ENCODE measurements at places on chromosomes 6 and 20.

DNA sequence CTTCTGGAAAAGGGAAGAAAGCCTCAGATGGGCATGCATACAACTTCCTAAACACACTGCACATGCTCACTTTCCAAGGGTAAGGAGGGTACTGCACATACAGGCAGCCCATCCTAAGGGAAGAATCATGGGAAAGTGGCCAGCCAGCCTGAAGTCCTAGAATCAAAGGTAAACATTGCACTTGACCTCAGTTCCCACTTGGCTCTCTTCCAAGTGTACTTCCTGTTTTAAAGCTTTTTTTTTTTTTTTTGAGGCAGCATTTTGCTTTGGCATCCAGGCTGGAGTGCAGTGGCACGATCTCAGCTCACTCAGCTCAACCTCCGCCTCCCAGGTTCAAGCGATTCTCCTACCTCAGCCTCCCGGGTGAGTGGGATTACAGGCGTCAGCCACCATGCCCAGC, 225.3 kb upstream of the EPHA7 start:
- no peak for DNase-seq

GRCh38 chr6:87718662-87719433, 16.8 kb upstream of the AKIRIN2 start:
- no peak for DNase-seq

DNA sequence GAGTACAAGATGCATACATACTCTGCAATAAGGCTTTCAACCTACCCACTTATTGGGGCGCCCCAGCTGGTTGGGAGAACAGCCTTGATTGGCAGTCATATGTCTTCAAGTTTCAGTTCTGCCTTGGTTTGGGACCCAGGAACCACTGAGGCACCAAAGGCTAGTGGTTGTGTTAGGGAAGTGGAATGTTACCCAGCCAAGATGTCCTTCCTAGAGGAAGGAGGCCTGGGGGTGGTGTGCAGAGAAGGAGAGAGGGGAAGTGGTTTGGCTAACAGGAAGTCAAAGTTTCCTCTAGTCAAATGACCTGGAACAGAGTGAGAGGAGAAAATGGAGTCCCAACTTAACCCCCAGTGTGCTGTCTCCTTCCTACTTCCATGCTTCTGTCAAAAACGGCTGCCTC, 59.4 kb downstream of the CD164 start:
- no peak for DNase-seq

DNA sequence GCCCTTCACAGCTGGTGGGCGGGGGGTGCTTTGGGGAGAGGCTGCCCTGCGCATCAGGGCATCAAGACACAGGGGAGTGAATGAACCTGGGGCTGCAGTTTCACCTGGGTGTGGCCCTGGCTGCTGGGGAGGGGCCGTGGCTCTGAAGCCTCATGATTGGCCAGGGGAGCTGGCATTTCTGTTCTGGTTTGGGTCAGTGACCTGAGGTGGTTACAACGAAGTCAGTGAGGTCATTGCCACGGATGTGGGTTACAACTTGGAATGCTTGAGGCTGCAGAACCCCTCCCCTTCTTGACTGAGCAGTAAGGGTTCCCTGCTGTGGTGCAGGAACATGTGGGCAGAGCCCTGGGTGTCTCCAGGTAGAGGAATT, 3.0 kb downstream of the TCEA2 start:
- no peak for DNase-seq

DNA sequence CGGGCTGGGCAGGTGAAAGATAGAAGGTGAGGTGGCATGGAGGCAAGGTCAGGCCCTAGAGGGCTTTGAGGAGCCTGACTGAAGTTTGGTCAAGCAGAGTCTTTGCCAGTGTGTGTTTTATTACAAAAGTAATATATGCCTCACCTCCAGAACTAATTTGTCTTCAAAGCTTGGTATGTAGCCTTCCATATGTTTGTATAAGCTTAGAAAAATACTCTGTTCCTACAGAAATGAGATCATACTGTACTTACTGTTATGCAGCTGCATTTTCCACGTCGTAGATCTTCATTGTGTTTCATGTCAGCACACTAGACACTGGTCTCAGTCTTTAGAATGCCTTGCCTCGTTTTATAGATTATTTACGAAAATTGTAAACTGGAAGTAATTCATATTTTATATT, 61.8 kb downstream of the ANKS1A start:
- DNase-seq = no peak

GRCh38 chr6:51542475-51542874, 544.9 kb downstream of the PKHD1 start:
- no peak for DNase-seq

GRCh38 chr6:100719883-100720682, 161.0 kb downstream of the ASCC3 start:
- no peak for DNase-seq

- no peak for DNase-seq
These were observed 37.0 kb downstream of the AKAP7 start for GRCh38 chr6:131172222-131172621.

- no peak for DNase-seq
These were observed 164.4 kb downstream of the TMEM242 start for GRCh38 chr6:157158897-157159296.

- DNase-seq = no peak
These were observed 96.9 kb upstream of the FOXQ1 start for GRCh38 chr6:1215023-1215422.

DNA sequence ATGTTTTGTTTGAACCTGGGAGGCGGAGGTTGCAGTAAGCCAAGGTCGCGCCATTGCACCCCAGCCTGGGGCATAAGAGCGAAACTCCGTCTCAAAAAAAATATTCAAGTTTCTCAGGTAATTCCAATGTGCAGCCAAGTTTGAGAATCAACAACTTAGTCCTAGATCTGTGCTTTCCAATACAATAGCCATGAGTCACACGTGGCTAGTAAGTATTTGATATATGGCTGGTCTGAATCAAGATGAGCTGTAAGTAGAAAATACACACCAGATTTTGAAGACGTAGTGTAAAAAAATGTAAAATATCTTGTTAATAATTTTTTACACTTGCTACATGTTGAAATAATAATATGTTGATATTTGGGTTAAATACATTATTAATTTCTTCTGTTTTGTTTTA, 35.0 kb upstream of the BTBD3 start:
- DNase-seq = no peak

DNA sequence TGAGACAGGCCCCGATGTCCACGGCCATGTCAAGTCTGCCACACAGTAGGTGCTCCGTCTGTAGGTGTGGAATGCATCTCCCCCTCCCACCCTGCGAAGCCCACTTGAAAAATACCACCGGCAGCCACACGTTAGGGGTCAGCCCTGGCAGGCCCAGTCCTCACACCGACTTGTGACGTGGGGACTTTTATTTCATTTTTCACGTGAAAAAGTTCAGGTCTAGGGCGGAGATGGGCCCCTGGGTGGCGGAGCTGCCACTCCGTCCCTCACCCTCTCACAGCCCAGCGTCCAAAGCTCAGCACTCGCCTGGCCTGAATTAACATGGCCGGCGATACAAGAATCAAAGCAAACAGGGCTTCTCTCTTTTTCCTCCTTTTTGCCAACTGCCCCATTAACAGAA, 3.8 kb upstream of the TUBB1 start:
- DNase-seq = no peak

DNA sequence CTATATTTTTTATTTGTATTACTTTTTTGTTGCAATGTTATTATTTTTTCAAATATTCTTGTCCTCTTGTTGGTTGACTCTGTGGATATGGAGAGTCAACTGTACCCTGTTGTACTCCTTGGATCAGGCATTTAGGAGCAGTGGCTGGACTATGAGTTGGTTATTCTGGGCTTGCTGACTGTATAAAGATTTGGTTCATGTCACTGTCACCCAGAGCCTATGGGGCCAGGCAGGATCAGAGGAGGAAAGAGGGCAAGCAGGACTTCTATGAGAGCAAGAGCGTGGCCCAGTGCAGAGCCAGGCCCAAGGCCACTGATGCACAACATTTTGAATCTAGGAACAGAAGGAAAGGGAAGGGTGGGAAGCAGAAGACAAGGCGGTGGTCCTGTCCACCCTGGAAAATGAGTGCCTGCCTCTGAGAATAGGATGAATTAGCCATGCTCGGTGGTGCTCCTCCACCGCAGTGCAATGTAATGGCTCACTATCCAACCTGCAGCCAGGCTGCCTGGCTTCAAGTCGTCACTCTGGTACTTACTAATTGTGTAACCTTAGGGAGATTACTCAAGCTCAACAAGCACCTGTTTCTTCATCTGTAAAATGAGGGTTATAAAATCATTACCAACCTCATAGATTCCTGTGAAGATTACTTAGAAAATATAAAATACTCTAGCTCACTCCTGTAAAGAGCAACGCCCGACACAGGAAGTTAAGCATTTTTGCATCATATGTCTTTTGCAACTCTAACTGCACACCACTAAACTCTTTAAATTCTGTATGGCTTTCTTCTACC, 192.1 kb downstream of the KCNQ5 start:
- no peak for DNase-seq

DNA sequence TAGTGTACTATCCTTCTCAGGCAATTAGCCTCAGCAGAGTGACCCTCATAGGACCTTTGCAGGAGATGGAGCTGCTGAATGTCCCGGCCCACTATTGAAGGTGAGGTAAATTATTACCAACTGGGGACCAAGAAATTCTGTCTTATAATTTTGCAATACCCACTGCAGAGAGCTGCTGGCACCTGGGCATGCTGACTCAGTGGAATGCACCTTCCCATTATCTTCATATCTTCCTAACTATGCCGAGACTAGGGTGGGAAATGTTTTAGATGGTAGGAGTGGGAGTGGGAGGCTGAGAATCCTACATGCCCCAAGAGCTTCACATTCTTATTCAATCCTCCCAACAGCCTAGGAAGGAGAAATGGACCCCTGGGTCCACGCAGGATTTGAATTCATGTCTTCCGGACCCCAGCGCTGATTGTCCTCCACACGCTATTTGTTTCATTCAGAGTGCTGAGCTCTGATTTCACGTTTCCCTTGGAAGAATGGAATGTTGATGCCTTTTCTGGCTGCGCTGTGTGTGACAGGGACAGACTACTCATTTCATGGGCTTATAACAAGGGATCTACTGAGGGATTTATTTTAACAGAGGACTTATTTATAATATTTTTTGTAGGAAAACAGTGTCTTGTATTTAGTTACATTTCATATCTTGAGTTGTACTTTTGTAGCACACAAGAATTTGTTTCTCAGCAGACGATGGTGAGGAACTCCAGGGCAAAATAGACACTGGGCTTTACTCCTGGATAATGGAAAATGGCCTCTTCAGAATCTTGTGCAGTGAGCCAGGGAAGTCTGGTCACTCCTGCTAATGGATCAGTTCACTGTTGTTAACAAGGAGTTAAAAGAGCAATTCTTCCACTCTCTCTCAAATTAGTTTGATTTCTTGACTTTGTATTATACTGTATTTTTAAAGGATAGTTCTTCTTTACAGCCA, 66.4 kb downstream of the FYN start:
- no peak for DNase-seq

- no peak for DNase-seq
These were observed 321.5 kb upstream of the MAN1A1 start for GRCh38 chr6:119671105-119671504.

GRCh38 chr6:11830105-11830504, 51.5 kb upstream of the ADTRP start:
- no peak for DNase-seq

- DNase-seq = no peak
These were observed 404.5 kb downstream of the SYNE1 start for GRCh38 chr6:152232501-152233151.

GRCh38 chr6:124823240-124824111, 138.8 kb upstream of the RNF217 start:
- no peak for DNase-seq

DNA sequence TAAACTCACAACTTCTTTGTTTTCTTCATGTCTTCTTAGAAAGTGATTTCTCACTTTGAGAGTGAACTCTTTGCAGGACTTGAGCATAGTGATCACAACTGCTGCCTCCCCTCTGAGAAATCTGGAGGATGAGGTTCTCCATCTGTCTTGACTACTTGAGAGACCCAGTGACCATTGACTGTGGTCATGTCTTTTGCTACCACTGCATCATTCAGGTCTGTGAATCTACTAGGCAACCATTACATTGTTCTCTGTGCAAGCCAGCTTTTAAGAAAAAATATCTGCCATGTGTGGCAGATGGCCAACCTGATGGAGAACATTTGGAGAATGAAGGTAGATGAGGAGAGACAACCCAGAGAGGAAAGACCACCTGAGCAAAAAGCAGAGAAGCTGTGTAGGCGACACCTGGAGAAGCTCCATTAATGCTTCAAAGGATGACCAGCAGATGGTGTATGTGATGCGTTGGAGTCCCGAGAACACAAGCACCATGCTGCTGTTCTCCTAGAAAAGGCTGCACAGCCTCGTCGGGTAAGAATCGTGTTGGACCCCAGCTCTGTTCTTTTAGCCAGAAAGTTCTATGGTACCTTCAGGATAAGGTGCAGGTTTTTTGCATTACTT, 25.1 kb upstream of the TRIM26 start:
- no peak for DNase-seq

DNA sequence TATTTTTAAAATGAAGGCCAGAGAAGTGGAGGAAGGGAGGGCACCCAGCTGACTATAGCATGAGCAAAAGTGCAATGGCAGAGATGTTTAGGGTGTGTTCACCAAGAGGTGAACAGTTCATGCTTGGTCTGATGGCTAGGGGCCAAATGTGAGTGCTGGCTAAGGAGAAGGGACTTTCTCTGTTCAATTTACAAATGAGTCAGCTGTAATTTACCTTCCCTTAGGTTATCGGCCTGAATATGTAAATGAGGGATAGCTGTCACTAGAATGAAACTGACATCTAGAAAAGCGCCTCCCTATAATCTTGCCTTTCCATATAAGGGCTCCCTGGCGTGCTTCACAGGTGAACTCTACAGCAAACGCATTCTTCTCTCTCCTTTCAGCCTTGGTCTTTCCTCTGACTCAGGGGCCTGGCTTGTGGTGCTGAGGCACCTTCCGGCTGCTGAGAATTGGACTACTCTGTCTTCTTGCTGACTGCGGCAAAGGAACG, 114.7 kb upstream of the BACH2 start:
- DNase-seq = no peak

DNA sequence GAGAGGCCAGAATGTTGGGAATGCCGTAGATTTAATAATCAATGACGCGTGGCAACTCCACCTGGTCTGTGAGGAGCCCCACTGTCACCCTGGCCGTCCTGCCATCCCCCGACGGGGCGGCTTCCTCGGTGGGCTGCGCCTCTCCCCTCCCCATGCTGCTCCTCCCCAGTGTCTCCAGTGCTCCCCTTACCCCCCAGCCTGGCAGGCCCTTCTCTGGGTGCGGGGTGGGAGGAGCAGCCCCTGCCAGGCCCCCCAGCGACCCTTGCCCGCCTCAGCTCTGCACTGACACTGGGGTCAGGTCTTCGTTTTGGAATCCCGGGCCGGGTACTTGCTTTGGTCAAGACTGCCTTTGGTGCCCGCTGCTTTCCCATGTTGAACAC, 82.3 kb upstream of the FRMD1 start:
- DNase-seq = no peak

DNA sequence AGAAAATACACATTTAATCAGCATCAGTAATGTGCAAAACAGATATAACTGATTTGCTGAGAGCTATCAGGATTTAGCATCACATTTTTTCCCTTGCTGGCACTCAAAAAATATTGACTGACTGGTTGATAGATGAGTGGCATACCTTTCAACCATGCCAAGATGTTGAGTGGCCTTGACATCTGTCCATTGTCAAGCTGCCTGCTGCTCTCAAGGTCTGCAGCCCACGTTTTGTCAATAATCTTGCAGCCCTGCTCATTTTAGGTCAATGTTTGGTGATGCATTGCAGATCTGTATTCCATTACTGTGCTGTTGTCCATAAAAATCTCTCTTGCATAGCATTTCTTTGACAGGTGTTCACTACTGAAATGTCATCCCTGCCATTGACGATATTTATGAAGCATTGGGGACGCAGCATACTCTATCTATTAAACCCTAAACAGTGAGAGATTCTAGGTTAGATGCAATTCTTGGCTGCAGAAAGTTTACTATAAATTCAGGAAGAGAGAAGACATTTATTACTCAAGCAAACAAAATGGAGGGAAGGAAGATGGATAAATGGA, 111.6 kb downstream of the BFSP1 start:
- no peak for DNase-seq
